ENCODE measurements at places on chromosomes 7 and 10.

DNA sequence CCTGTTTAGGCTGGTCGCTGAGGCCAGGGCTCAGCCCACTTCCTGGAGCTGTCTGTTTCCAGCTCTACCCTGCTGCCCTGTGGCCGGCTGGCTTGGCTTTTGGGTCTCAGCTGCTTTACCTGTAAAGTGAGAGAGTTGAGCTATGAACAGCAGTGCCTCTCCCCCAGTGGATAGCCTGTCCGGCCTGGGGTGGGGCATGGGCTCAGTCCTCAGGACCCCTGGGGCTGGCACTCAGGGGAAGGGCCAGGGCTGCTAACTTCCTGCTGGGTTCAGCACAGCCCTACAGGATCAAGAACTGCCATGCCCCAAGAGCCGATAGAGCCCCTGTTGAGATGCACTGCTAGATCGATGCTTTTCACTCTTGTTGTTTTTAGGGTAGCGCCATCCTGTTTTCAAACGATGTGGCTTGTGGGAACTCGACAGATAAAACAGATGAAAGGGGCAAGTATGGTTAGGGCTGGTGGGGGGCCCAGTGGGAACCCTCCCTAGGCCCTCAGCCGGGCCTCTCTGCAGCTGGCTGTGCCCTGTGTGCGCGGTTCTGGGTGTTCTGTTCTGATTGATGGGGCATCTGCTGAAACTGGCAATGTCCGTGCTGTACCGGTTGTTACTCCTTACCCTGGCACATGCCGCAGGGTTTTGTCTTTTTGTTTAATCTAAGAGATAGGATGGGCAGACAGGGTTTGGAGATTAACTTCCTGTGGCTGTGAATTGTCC is 10.0 kb upstream of the SFRP5 start:
- DNase-seq, result no peak

- DNase-seq, result no peak
Measured at GRCh38 chr7:127417346-127417745, 24.8 kb upstream of the ZNF800 start.

DNA sequence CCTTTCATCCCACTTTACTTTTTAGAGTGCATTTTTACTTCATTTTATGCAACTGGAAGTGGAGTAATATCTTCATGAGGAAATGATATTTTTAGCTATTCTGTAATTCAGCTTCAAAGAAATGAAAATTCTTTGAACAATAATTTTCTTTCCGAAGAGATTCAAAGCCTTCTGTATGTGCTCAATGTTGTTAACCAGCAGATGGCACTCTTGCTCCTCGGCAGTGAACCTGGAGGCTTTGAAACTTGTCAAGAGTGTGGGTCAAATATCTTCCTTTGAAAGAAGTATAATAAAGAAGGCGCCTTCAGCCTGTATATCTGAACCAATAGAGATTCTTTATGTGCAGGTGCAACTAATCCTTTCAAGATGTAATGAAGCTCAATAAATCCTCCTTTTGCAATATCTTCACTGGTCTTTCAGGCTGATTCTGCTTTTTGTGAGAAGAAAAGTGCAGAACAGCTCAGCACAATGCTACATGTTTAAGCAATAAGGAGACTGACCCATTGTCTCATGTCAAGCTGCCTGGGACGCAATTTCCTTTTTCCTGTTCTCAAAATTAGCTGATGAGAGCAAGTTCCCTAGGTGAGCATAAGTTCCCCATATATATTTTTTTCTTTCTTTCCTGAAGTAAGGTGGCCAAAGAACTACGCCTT is 258.4 kb downstream of the SEMA3A start:
- DNase-seq, result peak; percentile 20

GRCh38 chr7:13540429-13540828 is 449.0 kb downstream of the ETV1 start:
- DNase-seq, result no peak

DNA sequence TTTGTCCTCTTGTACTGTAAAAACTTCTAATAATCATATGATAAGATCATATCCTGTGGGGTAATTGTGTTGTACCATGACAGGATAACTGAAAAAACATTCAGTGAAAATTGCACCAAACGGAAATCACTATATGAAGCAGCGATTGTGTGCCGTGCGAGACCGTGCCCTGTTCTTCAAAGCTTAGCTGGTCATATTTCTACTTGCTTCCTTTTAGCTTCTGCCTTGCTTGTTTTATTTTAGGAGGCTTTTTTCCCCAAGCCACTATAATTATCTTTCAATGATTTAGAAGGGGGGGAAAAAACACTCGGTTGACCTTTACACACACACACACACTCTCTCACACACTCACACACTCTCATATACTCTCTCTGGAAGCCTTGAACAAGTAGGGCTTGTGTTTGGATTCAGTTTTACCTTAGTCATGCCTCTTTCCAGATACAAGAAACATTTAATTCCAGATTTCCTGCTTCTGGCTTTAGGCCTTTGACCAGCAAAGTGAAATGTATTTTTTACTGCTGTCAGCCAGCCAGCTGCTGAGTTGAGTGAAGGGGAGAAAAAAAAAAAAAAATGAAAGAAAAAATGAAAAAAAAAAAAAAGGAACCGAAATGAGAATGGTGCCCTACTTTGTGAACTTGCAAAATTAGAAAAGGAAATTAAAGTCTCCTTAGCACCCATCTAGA is 181.4 kb downstream of the ARID5B start:
- DNase-seq, result no peak
